ENCODE measurements at places on chromosomes 6 and 20.

DNA sequence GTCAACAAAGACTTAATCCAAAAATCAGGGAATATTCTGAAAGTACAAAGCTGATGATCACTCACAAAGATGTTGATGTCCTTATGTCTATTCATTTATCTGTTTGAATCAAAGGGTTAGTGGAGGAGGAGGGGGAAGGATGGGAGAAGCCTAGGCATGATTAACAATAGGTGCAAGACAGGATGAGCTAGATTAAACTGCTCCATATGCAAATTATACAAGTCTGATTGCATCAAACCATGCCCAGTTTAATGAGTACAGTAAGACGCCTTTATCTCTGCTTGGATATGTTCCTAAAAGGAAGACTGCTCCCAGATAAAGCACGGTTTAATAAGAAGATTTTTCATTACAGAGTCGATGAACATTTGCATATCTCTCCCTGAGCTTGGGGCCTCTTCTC is 626.4 kb upstream of the NOX3 start:
- no peak for DNase-seq

DNA sequence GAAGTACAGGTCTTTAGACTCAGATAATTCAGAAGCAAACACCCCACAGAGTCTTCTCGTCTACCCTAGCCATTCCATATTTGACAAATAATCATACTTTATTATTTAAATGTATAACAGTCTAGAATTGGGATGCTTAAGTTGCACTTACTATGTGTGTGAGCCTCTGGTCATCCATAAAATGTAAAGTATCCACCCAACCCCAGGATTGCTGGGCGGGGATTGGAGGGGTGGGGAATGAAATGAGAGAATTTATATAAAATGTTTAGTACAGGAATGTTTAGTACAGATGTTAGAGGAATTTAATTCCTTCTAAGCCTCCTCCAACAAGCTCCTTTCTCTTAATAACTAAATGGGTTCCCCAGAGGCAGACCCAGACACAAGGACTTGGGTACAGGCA is 16.9 kb downstream of the BNIP5 start:
- DNase-seq = no peak

GRCh38 chr6:53032849-53033248 is 32.4 kb upstream of the FBXO9 start:
- DNase-seq = no peak

DNA sequence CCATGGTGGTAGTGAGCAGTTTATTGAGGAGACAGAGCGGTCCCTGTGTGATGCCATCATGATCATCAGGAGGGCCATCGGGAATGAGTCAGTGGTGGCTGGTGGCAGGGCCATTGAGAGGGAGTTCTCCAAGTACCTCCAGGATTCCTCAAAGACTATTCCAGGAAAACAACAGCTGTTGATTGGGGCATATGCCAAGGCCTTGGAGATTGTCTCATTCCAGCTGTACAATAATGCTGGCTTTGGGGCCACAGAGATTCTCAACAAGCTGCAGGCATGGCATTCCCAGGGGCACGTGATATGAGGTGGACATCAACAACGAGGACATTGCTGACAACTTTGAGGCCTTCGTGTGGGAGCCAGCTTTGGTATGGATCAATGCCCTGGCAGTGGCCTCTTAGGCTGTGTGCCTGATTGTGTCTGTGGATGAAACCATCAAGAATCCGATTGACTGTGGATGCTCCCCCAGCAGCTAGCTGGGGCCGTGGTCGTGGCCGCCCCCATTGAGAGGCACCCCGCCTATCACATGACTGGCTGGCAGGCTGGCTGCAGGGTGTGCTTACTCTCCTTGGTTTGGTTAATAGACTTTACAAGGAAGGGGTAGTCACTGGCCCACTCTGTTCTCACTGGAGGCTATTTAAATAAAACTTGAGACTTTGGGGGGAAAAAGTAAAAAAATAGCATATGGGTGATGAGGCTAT is 16.7 kb downstream of the RAET1E start:
- DNase-seq = no peak

- no peak for DNase-seq
Measured at GRCh38 chr6:159984268-159984786, 15.4 kb downstream of the IGF2R start.

DNA sequence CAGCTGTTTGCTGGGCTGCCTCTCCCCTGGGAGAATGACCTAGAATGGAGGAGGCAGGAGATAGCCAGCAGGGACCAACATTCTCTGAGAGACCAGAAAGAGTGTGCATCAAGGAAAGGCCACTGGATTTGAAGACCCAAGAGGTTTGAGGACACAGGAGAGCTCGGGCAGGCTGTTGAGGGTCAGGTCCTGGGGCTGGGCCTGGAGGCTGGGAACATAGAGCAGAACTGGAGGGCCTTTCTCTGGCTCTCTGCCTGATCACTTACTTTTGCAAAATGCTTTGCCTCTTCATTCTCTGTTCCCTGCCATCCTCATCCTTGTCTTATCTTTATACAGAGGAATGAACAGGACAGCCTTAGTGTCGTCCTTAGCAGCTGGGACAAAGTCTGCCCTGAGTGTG is 2.5 kb downstream of the IYD start:
- DNase-seq = no peak

All from NCI-H187 (cell line).